ENCODE measurements at places on chromosomes 5 and 9.

DNA sequence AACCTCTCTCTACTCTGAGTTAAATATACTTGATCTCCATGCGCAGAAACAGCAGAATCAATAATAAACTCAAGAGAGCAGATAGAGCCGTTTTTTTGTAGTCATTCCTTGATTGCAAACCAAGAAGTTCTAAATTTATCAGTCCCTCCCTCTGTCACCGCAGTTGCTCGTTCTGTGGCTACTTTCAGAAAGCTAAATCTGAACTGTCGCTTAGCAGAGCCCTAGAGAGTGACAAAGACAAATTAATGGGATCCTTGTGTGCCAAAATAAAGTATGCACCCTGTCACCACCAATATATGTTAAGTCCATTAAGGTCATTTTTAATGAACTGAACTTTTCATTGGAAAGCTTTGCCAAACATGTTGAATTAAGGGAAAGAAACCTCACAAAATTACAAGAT, 218.3 kb downstream of the ADAMTSL1 start:
- DNase-seq = no peak

GRCh38 chr9:110940951-110941557, 97.2 kb downstream of the LPAR1 start:
- no peak for DNase-seq

- no peak for DNase-seq
Observed at GRCh38 chr5:76537073-76537543, 86.1 kb downstream of the F2RL2 start.

DNA sequence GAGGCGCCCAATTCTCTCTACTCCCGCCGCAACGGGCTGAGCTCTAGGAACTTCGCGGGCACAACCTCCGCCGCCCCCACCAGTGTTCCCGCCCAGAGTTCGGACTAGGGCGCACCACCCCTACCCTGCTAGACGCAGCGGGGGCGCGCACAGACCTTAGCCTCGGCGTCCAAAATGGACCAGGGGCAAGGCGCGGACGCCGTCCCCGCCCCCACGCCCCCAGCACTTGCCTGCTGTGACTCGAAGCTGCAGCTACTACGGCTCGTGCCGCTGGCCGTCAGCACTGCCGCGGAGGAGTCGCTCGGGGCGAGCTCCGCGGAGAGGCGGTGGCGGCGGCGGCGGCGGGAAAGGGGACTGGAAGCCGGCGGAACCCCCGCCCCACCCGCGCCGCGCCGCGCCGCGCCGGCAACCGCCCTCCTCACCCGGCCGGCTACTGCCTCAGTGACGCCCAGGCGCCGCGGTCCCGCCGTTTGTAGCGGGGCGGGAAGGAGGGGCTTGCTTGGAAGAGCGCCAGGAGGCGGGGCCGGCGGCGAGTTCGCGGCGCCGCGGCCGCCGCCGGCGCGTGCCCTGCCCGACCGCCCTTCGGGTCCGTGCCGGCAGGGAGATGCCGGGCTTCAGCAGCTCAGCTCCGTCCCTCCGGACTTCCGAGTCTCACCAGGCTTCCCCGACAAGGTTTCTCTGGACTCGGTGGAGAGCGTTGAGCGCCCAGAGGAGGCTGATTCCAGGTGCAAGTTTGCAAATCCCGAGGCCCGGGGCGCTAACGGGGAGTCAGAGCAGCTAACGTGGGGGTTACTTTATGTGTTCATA, 4.5 kb downstream of the ELAVL2 start:
- peak; percentile 65 for DNase-seq

DNA sequence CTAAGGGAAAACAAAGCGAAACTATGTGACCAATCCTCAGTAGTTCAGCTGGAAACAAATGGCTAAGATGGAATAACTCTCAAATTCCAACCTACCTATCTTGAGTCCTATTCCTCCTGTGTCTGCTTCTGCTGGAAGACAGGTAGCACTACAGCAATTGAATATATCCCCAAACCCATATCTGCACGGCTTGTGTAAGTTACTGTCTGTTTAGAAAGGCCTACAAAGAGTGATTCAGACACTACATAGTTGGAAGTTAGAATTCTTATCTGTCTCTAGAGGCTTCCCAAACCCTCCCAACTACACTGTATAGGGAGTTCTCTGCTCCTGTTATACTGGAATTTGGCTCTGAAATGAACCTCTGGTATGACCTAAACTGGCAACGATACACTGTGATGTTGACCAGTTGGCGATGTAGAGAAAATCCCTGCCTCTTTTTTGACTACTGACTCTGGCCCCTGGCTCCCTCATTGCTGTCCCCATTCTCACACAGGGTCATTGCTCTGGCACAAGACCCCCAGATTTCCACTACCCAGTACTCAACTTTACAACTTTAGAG, 22.6 kb upstream of the NADK2 start:
- DNase-seq = no peak

- DNase-seq = no peak
Observed at GRCh38 chr5:139806726-139807646, 11.4 kb downstream of the PSD2 start.

- DNase-seq = peak; percentile 46
Observed at GRCh38 chr5:156191547-156191946, 135.4 kb upstream of the SGCD start.

Data from iPS-NIHi11 (cell line).